ENCODE measurements at places on chromosomes 7 and 10.

DNA sequence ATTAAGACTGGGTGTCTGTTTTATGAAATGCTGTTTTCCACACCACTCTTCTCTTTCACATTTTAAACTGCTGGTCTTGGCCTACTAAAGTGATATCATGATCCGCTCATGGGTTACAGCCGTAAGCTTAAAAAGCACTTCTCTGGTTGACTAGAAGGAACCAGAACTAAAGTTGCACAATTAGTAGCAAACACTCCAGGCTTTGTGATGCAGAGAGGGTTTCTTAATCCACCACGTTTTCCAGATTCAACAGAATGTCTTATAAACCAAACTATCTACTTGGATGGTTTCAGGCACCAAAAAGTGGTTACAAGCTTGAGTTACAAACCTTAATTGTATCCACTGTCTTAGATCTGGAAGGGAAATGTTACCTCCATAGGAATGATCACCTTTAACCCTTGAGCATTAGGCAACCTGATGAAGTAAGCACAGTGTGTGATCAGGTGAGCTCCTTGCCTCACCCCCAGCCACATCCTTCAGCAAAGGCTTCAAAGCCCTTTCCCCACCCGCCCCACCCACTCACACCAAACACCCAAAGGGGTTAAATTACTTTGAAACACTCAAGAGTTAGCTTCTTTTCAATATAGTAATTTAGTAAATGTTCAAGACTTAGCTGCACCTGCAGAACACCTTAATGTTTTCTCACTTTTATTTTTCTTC, 3.5 kb downstream of the ELMO1 start:
- DNase-seq, result no peak

DNA sequence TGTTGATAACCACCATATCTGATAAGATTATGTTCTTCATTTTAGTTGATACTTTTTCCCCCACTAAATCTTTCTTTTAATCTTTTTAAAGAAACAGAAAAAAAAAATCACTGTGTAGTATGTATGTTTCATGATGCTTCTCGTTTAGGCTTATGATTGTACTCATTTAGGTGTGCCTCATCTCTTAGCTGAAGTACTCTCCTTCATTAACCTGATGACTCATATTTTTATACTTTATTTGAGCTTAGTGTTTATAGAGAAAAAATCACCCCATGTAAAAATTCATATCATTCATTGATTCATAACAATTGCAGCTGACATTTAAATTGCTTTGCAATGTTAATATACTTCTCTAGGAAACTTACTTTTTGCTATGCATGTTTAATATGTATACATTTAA, 158.9 kb downstream of the MLLT10 start:
- no peak for DNase-seq

- DNase-seq, result no peak
These were observed 1321.5 kb downstream of the XPNPEP1 start for GRCh38 chr10:108601851-108602250.

DNA sequence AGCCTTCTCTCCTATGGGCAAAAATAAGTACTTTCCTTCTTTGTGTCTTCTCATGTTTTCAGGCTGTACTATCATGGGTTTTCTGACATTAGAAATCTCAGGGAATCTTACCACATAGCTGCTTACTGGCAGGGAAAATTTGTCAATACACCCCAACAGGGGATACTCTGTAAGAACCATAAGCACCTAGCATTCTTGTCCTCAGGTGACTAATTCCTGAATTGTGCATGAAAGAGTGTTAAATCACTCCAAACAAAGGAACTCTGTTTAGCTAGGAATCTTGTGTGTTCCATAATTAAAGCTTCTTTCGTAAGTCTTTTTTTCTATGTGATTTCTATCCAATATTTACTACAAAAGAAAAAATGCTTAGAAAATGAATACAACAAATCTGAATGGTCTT, 206.7 kb upstream of the POT1 start:
- no peak for DNase-seq

- no peak for DNase-seq
These were observed 230.9 kb downstream of the MAD1L1 start for GRCh38 chr7:2001601-2002442.

DNA sequence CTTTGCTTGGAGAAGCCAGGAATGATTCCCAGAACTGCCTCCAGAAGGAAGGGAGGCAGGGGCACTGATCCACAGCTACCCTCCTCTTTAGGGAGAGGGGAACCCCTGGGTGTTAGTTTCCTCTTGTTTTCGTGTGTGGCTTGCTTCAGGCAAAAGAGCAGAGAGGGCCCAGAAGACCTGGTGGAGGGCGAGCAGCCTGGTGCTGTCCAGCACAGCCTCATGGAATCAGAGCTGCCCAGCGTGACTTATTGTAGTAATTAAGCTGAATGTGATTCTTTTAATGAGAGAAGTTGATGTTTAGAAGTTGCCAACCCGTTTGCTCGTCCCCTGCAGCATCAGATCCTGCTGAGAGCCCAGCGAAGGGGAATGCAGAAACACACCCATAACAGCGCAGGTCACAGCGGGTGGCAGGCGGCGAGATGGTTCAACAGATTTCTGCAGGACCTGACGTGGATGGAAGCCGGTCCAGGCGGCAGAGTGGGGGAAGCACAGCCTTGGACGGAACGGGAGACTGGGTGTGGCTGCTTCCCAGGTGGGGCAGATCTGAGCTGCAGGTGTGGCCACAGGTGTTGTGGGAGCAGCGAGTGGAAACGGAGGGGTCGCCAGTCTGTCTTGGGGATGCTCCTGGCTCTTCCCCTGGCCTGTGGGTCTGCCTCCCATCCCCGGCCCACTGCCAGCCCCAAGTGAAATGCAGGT, 53.7 kb upstream of the SHH start:
- no peak for DNase-seq

DNA sequence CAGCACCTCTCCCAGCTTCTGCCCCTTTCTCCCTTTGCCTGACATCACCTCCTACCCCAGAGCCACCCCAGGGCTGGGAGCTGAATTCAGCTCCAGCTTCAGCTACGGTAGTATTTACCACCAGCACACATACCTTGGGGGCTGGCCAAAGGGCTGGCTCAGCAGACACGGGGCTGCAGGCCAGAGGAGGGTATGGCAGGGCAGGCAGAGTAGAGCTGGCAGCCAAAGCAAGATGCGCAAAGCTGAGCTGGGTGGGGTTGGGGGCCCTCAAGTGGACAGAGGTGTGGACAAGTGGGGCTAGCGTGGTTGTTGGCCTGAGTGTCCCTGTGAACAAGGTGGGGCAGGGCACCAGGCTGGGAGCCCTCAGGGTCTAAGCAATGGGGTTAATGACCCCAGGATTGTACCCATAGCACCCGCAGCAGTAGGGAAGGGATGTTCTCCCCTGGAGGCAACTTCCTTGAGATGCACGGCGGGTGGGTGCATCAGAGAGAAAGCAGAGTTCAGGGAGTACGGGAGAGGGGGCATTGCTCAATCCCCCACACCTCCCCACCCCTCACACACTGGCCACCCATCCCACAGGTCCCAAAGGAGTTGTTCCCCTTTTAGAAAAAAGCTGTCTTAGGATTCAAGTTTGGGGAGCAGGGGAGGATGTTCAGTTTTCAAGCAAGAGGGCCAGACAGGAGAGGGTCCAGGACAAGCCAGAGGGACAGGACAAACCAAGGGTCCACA, 8.0 kb downstream of the VSIR start:
- DNase-seq, result no peak

GRCh38 chr10:74507951-74508350, 318.4 kb upstream of the KAT6B start:
- no peak for DNase-seq

GRCh38 chr7:13117103-13117502, 429.7 kb downstream of the ARL4A start:
- DNase-seq, result no peak
